ENCODE measurements at places on chromosomes 16 and 17.

DNA sequence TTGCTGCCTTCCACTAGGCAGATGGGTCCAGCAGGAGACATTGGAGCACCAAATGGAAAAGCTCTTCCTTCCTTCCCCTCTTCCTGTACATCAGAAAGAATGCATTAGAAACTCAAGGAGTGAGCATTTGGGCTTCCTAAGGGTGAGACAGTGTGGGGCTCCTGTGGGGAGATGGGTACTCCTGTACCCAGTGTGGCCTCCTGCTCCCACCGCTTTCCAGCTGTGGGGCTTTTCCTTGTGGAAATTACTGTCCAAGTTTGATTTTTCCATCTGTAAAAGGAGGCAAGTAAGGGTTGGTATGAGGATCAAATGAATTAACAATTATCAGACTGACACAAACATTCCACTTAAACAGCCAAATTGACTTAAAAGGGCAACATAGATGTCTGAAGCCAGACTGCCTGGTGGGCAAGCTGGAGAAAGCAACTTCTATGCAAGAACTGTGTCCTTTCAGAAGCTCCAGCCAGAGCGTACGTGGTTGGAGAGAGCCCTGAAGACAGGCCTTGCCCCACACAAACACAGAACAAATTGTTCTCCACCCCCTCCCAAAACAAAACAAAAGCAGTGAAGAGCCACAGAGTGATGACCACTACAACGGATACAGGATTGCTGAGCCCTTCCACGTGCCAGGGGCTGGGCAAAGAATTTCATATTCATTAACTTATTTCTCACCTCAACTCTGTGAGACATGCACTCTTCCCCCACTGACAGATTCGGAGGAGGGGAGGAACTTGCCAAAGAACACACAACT is 23.1 kb upstream of the ALDH3A1 start:
- DNase-seq: no peak

DNA sequence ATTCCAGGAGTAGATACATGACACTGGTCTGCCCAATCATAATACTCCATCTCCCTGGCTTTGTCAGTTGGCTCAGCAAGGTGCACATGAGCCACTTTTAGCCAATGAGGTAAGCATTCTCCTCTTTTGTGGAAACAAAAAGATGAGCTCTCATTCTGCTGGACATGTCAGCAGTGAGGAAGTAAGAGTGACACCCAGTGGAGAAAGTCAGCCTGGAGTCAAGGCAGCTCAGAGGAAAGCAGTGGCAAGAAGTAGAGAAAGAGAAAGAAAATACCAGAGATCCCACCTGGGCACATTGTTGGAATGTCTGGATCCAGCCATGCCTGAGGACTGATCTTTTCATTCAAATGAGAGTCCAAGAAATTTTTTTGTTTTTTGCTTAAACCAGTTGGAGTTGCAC is 496.9 kb upstream of the C16orf82 start:
- no peak for DNase-seq

- DNase-seq: no peak
Observed at GRCh38 chr17:32854207-32854606, 22.7 kb downstream of the MYO1D start.

- DNase-seq: no peak
Observed at GRCh38 chr16:64133366-64133765, 988.5 kb downstream of the CDH11 start.

GRCh38 chr17:72943826-72944689 is 148.4 kb downstream of the SLC39A11 start:
- no peak for DNase-seq

- DNase-seq: no peak
Observed at GRCh38 chr17:55259684-55260111, 5.1 kb upstream of the HLF start.

DNA sequence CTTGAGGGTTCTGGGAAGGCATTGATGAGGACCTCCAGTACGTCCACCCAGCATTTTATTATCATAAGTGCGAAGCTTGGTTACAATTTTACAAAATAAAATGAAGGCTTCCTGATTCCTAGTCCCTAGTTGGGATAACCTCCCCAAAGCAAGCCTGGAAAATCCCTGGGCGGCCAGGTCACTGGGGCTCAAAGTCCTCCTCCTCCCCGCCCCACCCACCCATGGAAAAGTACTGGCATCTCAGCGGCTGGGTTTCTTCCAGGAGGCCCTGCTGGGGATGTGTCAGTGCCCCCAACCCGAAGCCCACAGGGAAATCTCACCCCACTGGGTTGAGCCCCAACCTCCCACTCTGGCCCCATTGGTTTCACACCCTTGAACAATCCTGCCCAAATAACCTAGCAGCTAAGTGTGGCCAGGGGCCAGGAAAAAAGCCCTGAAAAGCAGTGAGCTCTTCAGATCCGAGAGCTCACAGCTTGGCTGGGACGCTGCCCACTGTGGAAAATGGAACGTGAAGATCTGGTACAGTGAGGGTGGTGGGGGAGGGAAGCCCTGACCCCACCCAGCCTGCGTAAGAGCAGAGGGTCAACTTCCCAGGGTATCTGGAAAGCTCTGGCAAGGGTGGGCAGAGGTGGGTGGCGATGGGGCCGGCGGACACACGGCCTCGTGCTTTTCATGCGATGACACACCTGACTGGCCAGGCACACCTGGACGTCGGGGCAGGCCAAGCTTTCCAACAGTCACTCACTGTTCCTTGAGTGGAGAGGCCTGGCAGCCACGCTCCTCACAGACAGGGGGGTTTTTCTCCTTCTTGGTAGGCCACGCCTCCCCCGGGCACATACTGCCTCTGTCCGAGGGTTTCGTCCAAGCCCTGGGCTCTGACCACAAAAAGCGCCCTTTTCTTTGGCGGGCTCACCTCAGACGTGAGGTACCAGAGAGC is 324.5 kb downstream of the SOX9 start:
- DNase-seq: no peak

DNA sequence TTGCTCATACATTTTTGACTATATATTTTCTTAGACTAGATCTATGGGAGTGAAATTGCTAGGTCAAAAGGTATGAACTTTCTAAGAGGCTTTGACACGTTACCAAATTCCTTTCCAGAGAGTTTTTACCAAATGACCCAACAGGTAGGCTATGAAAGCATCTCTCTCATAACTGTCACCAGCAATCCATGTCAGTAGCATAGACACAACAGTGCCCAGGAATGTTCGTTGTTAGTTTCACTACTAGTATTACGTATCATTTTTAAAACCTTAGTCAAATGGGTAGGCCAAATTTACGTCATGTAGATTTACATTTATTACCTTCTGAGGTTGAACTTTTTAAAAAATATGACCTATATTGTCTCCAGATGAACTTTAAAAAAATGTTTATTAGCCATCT is 66.8 kb downstream of the MARCHF10 start:
- no peak for DNase-seq

GRCh38 chr16:72444696-72445095 is 272.7 kb upstream of the PMFBP1 start:
- no peak for DNase-seq

DNA sequence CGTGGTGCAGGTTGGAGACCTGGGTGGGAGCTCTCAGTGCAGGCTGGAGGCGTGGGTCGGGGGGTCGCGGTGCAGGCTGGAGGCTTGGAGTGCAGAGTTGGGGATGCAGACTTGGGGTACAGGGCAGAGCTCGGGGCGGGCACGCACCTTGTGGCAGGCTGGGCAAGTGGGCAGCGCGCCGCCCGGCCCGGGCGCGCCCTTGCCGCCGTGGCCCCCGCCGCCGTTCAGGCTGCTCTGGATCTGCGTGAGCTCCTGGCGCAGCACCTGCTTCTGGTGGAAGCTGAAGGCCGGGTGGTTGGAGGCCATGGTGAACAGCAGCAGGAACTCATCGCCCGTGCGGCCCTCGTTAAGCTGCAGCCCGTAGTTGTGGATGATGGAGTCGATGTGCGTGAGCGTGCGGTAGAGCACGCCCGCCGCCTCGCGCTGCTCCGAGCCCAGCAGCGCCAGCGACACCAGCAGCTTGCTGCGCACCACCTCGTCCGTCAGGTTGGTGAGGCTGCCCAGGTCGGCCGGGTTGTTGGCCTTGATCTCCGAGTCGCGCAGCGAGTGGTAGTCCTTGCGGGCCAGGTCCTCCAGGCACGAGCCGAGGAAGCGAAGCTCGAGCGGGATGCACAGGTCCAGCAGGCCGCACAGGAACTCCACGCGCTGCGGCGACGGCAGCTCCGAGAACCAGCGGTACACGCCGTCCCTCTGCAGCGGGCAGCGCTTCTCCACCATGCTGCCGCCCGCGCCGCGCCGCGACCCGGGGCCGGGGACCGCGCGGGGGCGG is 1.1 kb downstream of the ZCCHC14 start:
- no peak for DNase-seq

- no peak for DNase-seq
Observed at GRCh38 chr17:41131979-41132378, 8.0 kb upstream of the KRTAP4-12 start.

- DNase-seq: no peak
Observed at GRCh38 chr17:2688351-2689342, 22.9 kb downstream of the CLUH start.

GRCh38 chr17:27824176-27824715 is 23.9 kb upstream of the NOS2 start:
- no peak for DNase-seq

DNA sequence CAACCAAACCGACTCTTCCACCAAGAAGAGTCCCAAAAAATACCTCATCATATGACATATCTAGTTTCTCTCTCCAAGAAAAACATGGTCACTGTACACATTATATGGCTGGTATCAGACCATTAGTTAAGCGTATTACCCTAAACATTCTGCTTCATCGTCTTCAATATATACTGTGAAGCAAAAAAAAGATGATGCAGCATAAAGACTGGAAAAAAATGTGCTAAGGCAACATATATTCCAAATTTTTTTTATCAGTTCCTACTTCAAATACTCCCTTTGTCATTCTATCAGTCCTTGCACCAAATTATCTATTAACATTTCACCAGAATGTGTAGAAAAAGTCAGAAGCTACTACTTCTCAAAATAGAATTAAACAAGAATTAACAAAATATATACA is 42.9 kb downstream of the STX8 start:
- no peak for DNase-seq

- DNase-seq: no peak
Observed at GRCh38 chr17:45186801-45187354, 25.2 kb downstream of the HEXIM2 start.

GRCh38 chr17:69857412-69857835 is 217.6 kb upstream of the KCNJ16 start:
- no peak for DNase-seq

DNA sequence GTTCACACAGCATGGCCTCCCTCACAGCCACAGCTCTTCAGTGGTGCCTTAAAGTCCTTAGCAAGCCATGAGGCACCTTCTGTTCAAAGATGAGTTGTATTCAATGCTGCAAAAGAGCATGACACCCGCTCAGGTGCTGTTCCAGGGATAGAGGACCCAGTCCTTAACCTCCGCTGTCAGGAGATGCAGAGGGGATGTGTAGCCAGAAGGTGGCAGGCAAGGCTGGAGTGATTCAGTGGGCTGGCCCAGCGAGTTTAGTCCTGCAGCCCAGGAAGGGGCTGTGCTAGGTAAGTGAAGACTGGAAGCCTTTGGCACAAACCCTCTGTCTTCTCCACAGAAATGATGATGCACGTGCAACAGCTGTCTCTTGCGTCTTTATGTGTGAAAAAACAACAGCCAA is 25.0 kb upstream of the ADAM11 start:
- DNase-seq: no peak

DNA sequence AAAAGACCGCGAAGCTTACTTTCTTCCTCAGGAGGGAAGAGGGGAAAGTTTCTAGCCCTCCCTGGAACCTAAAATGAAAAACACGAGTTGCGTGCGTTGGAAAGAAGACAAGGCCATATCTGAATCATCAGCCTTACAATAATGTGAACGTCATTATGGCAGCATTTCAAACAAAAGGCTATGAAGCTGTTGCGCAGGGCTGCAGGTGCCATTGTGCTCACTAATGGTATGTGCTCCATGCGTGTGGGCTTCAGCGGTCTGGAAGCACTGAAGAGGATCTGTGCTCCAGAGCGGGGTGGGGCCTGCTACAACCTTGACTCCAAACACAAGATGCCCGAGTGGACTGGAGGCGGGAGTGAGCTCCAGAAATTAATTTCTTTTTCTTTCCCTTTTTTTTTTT is 12.1 kb upstream of the CYB5B start:
- DNase-seq: no peak

DNA sequence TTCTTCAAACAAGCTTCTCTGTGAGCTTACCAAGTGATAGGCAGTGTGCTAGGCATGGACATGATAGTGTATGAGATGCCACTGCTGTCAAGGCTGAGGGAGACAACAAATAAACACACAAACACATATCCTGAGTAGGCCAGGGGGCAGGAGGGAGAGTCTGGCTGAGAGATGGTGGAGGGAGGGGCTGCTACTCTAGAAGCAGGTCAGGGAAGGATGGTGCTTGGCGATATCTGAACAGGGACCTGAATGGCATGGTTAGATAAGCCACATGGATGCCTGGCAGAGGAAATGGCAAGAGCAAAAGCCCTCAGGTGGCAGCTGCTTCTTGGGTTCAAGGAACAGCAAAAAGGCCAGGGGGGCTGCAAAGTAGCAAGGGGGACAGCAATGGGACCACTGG is 8.6 kb upstream of the CHST6 start:
- no peak for DNase-seq

DNA sequence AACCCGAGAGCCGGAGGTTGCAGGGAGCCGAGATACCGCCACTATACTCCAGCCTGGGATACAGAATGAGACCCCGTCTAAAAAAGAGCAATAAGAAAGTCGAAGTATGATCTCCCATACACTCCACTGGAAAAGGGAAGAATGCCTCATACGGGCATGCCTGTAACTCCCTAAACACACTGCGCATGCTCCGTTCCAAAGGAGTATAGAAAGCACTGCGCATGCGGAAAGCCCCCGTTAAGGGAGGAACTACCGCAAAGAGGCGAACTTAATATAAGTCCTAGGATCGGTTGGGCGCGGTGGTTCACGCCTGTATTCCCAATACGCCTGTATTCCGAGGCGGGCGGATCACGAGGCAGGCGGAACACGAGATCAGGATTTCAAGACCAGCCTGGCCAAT is 313.1 kb upstream of the ERCC4 start:
- DNase-seq: no peak

DNA sequence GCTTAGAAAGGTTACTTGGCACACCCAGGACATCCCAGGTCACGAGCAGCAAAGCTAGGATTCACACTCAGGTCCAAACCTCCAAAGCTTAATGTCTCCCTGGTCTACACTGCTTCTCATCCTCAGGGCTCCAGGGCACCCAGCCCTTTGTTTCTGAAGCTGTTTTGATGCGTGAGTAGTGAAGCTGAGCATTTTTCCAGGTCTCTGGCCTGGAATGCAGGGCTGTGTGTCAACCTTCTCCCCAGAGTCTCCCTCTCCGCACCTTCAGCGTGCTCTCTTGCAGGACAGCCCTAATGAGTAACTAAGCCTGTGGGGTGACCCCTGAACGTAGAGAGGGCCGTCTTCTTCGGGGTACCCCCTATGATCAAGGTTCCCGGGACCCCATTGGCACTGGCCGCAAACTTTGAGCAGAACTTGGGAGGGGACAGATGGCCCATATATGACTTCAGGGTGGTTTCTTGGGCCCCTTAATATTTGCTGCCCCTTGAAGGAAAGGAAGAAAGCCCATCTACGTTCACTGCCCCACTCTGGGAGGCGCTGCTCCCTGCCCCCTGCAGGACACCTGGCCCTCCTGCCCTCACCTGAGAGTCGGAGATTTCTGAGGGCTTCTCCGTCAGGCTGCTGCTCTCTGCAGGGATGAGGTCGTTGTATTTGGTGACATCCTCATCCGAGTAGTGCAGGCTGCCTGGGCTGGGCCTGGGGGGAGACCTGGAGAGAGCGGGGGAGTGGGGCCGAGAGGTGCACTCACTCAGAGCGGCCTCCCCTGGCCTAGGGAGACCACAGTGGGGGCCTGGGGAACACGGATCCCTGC is 36.4 kb upstream of the CDC42EP4 start:
- no peak for DNase-seq
